ENCODE measurements at places on chromosomes 5 and 9.

DNA sequence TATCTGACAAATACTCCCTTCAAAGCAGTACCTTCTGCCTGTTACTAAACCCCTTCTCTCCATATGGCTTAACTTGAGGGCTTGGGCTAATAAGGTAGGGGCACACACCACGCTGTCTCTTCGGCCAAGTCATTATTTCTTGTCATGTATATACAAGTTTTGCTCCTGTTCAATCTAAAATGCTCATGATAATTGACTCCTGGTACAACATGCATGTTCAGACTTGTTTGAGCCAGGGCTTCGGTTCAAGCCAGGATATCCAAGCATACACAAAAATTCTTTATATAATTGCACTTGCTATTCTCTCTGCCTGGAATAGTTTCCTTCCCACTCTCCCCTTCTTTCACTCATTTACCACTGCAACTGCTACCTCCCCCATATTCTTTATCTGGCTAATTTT, 756.0 kb upstream of the C9orf72 start:
- DNase-seq = no peak

- no peak for DNase-seq
These were observed 55.2 kb downstream of the NFIB start for GRCh38 chr9:14258660-14259239.

GRCh38 chr5:152104211-152104610, 179.6 kb upstream of the GLRA1 start:
- DNase-seq = no peak

- DNase-seq = no peak
These were observed 9.8 kb downstream of the PIK3R1 start for GRCh38 chr5:68225188-68225910.

DNA sequence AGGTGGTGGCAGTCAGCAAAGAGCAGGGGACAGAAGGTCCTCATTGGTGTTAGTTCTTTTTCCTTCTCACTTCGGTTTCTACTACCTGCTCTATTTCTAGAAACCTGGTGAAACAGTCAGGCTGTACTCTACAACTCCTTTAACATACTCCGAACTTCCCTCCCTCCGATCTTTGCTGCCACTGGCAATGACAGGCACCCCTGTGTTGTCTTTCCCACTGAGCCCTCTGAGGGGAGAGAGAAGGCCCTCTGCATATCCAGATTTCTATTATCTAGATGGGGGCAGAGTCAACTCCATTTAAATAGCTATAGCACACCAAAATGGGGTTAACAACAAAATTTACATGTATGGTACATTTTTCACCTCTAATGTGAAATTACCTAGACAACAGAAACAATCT, 123.7 kb downstream of the CDK5RAP2 start:
- DNase-seq = no peak

- DNase-seq = no peak
These were observed 13.5 kb downstream of the TMC1 start for GRCh38 chr9:72534931-72535330.

DNA sequence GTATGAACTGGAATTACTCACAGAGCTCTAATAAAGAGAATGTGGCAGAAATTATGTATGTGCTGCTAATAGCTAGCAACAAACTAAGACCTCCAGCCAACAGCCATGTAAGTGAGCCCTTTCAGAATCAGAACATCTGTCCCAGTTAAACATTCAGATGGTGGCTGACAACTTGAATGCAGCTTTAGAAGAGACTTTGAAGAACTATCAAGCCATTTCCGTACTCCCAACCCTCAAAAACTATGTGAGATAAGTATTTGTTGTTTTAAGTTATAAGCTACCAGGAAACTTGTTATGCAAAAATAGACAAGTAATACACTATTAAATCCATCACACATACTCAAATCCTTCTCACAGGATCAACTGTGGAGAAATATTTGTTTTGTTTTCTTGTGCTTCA, 205.2 kb upstream of the EDIL3 start:
- no peak for DNase-seq

GRCh38 chr5:179801304-179802206, 5.1 kb downstream of the MGAT4B start:
- DNase-seq = peak; percentile 73

Measured in right forelimb (tissue), 1 donor.